ENCODE measurements at places on chromosomes 2 and 18.

DNA sequence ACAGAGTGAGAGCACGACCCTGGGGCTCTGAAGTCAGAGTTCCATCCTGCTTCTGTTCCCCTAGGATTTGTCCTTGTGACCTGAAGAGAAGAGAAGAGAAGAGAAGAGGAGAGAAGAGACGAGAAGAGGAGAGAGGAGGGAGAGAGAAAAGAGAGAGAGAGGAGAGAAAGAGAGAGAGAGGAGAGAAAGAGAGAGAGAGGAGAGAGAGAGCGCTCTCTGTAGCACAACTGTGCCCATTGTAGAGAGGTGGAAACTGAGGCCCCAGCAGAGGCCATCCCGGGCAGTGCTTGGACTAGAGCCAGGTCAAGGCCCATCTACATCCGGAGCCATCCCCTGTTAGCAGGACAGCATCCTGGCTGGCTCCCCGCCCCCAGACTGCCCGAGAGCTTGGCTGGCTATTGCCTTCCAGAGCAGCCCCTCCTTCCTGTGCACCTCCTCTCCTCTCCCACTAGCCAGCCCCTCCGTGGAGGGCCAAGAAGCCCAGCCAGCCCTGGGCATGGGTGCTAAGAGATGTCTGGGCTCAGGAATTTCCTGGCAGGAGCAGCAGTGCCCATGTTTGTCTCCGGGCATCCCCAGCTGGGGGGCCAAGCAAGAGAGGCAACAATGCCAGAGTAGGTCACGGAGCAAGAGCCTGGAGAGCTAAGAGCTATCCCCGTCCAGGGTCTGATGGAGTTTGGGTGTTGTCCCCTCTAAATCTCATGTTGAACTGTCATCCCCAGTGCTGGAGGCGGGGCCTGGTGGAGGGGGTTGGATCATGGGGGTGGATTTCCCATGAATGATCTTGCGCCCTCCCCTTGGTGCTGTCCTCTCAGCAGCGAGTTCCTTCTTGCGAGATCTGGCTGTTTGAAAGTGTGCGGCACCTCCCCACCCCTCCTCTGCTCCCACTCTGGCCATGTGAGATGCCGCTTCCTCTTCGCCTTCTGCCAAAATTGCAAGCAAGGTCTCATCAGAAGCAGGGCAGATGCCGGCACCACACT lies 18.2 kb upstream of the GPR55 start:
- DNase-seq, result no peak

DNA sequence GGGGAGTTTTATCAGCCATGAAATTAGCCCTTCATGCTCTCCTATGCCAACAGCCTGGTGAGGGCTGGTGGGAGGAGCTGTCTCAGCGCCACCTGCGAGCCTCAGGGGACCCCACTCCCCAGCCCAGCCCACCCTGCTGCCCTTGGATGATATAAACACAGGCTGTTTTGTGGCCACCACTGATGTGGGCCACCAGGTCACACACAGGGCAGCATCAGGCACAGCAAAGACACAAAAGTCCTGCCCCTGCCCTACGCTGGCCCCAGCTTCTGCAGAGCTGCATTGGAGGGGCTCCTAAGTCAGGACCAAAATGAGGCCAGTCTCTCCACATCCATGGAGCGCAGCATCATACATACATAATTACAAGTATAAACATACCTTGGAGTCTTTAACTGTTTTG lies 110.6 kb upstream of the TEX51 start:
- DNase-seq, result no peak

DNA sequence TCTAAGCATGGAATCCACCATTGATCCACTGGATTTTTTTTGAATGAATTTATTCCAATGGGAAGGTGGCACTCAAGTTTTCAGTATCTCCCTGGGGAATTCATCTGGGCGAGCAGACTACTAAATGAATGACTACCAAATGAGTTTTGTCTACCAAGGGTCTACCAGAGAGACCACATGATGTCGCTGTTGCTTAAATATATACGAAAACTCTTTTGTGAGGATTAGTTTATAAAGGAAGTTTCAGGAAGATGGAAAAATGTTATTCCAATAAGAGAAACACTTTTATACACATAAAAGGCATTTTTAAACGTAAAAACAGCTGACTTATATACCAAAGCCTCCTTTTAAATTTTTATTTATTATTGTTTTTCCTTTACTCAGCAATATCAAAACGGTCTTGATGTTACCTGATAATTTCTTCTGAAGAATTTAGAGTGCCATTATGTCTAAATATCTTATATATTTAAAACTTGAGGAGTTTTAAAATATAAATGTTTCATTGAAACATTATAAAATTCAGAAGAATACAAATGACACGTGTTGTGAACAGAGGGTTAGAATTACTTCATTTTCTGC lies 139.7 kb downstream of the HRH4 start:
- DNase-seq, result peak; percentile 66

- peak; percentile 95 for DNase-seq
These were observed 49.1 kb downstream of the CCDC195 start for GRCh38 chr2:224666951-224667553.

DNA sequence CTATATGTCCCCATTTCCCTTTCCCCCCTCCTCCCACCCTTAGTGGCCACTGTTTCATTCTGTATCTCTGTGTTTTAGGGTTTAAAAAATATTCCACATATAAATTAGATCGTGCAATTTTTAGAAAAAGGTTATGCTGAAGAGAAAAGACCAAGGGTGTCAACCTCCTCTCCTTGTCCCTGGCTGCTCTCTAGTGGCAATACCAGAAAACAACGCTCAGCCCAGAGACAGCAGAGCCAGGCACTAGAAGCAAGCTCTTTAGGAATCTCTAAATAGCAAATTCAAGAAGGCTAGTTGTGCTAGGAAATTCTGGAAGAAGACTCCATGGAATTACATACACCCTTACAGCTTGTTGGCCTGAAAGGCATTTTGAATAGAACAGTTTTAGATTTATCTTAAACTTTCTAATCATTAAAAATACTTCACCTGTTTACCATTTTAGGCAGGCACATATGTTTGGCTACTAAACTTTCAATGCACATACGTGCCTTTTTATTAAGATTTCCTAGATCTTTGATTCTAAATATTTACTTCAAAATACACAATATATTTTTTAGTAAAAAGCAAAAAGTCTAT lies 35.1 kb upstream of the RASGRP3 start:
- DNase-seq, result peak; percentile 63

DNA sequence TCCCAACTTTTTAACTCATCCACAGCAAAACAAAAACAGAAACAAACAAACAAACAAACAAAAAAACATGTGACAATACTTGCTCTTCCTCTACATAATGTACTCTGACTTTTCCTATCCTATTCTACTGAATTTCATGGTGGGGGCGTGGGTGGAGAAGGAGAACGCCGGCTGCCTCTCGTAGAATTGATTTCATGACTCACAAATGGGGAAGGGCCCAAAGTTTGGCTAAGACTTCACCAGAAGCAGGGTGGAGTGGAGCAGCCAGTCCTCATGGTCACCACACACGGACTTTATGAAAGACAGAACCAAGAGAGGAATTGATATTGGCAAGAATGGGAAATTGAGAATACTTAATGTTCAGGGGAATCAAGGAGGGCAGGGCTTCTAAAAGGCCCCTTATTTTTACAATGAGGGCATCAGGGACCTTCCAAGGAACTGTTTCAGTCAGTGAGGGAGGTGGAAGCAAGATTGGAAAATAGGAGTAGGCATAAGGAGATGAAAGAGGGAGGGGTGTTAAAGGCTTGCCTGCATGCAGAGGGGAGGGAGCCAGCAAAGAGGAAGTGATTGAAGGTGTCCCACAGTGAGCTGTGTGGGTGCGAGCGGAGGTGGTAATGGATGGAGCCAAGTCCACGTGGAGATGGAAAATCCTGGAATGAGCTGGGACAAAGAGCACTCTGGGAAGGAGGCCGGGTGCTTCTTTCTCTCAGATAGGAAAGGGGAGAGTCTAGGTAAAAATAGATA lies 27.9 kb downstream of the MARCHF4 start:
- DNase-seq, result no peak

DNA sequence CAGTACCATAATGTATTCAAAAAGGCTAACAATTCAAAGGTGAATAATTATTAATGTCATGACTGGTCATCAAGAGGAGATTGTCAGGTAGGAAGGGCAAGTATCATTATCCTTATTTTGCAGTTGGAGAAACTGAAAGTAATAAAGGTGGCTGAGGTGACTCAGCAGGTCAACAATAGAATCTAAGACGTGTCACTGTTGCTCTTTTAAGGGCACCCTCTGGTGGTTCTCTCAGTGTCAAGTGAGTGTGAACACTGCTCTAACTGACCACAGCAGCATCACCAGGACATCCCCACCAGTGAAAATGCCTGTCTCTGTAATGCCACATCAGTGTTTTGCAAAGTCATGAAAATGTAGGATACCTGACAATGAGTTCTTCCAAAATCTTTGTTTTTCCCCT lies 69.7 kb downstream of the DCC start:
- DNase-seq, result no peak

DNA sequence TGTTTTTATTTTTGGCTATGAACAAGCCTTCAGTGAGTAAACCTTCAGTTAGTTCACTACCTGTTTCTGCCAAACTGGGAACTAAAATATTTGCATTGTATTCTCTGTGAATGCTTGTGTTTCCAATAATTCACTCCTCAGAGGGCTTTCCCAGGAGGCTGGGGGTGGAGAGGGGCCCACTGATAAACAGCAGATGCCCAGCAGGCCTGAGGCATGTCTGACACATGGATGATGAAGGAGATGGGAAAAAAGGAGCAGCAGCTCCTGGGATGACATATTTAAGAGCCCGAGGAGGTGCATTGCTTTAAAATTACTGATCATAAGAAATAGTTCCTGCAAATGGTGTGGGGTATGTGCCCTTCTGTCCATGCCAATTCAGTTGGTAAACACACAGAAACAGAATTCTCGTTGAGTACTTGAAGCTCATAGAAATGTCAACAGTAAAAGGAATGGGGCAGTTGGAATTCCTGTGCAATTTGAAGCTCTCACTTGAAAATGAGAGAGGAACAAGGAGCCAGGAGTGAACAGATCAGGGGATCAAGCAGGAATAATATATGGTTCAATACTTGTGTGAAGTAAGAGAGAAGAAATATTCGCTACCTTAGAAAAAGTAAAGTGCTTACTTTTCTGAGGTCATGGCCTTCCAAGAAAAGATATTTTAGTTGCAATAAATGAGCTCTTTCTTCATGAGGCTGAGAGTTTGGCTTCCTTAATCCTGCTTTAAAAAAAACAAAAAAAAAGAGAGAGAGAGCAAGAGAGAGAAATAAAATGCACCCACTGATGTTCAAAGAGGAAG lies 22.0 kb upstream of the HNMT start:
- DNase-seq, result no peak

- no peak for DNase-seq
These were observed 84.4 kb downstream of the TPGS2 start for GRCh38 chr18:36744261-36744876.

GRCh38 chr18:60162388-60162787 lies 210.2 kb downstream of the MC4R start:
- DNase-seq, result no peak

GRCh38 chr2:9430316-9431293 lies 7.2 kb downstream of the CPSF3 start:
- DNase-seq, result no peak

DNA sequence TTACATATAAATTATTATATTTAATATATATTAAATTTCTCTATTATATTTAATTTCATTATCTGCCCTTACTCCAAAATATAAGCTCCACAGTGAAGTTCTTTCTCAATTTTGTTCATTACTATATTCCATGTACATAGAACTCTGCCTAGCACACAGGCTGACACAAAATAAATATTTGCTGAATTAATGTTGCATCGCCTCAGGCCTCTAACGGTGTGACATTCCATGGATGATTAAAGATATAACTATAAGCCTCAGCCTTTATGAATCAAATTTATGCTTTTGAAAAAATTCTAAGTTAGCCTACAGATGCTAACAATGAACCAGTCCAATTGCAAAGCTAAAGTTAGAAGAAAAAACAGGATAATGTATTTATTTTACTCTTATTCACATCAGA lies 1337.2 kb upstream of the NRXN1 start:
- DNase-seq, result no peak

DNA sequence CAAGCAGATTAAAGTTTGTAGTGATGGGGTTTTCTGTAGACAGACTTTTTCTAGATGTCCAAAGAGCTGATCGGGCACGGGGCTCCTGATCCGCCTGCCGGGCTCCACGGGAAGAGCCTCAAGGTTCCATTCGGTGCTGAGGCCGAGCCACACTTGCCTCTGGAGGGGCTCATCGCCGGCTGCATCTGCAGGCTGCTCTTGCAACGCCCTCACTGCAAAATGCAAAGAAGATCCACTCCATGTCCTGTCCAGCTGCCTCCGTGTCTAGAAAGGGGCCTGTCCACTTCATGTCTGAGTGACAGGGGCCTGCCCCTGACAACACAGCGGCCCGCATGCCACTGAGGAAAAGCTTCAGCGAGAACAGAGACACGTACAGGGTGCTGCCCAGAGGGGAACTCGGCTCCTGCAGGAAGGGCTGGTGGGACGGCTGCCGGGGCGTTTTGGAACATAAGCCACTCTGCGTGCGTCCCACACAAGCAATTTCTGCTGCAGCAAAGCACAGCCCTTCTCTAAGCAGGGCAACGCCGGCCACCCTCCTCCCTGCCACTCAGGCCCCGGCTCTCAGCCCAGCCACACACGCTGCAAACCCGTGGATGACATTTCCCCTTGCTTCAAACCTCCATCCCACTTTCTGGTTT lies 53.6 kb upstream of the CTDP1 start:
- no peak for DNase-seq

DNA sequence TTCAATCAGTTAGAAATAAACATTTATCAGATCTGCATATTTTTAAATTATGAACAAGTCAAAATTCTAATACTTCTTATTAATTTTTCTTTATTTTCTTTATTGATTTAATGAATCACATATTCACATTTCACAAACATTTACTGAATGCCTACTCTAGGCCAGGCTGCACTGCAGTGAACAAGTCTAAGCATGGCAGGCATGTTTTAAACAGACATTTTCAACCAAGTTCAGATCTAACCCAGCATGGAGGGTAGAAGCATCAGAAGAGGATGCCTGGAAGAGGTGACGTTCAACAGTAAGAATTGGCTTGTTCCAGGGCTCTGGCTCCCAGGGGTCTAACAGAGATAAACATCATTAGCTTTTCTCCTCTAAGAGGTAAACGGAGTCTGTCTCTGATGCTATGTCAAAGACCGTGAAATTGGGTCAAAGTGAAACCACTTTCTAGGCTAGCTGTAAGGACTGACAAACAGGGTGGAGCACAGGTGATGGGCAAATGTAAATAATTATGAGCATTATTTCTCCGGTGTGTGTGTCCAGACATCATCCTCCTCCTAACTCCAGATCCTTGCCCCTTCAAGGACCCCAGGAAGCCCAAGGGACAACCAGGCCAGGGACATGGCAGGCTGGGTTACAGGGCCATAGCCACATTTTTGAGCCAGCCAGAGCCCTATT lies 50.6 kb downstream of the UNC50 start:
- DNase-seq, result no peak

- DNase-seq, result no peak
These were observed 217.1 kb upstream of the PID1 start for GRCh38 chr2:229488232-229488631.

DNA sequence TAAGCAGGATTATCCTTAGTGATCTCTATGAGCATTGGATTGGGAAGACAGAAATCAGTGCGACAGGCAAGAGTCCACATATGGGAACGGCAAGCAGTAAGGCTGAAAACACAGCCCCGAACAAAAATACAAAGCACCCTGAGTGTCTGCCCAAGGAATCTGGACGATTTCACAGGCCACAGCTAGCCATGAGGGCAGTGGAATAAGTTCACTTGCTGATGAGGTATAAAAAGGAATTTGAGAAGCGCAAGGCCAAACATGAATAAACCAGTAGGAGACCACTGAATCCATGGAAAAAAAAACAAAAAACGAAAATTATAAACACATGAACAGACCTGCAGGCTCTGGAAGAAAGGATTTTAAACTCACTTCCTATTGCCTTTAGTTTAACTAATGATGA lies 24.3 kb downstream of the WDSUB1 start:
- DNase-seq, result no peak

GRCh38 chr2:15527074-15527739 lies 33.9 kb downstream of the NBAS start:
- DNase-seq, result no peak
